A673 (cell line): ENCODE measurements at places on chromosomes 13 and 19.
A peak's percentile ranks its signal among the peaks of the same experiment; 100 is the strongest.

DNA sequence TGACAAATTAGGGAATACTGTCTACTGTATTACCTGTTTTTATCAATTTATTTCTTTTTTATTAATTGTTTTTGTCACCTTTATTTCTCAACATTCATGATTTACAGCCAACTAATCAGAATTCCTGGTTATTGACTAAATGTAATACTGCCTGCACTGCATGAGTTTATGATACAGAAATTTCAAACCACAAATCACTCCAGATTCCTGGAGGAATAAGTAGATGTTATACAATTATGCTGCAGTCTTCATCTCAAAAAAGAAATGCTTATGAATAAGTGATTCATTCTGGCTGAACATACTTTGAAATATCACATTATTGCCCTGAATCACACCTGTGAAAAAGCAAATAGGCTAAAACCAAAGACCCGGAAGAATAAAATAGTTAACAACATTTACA is 249.7 kb downstream of the DACH1 start:
- H3K4me3 ChIP-seq = no peak overlapping the region
- no peak for DNase-seq
- no peak overlapping the region for H3K27ac ChIP-seq
- H3K27me3 ChIP-seq = no peaks in the 10 kb centered on the region
- no peaks in the 10 kb centered on the region for H3K36me3 ChIP-seq

DNA sequence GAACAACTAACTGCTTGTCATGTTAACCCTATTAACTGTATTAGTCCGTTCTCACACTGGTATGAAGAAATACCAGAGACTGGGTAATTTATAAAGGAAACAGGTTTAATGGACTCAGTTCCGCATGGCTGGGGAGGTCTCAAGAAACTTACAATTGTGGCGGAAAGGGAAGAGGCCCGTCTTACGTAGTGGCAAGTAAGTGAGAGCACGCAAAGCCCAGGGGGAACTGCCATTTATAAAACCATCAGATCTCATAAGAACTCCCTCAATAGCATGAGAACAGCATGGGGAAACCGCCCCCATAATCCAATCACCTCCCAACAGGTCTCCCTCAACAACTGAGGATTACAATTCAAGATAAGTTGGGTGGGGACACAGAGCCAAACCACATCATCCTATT is 34.7 kb downstream of the PHF11 start:
- H3K4me3 ChIP-seq = no peak overlapping the region
- H3K27me3 ChIP-seq = peaks cover 10% of the 10 kb centered on the region
- DNase-seq = peak; percentile 97
- no peaks in the 10 kb centered on the region for H3K36me3 ChIP-seq
- H3K27ac ChIP-seq = no peak overlapping the region

DNA sequence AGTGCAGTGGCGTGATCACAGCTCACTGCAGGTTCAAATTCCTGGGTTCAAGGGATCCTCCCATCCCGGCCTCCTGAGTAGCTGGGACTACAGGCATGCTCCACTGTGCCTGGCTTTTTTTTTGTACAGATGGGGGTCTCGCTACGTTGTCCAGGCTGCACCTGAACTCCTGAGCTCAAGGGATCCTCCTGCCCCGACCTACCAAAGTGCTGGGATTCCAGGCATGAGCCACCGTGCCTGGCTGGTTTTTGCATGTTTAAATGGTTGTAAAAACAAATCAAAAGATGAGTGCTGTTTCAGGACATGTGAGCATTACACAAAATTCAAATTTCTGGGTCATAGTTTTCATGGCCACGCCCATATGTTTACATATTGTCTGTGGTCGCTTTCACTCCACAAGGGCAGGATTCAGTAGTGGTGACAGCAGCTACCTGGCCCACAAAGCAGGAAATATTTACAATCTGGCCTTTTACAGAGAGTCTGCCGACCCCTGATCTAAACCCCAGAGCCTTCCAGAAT is 5.3 kb downstream of the MATK start:
- no peak overlapping the region for H3K4me3 ChIP-seq
- H3K27me3 ChIP-seq = no peaks in the 10 kb centered on the region

- peaks cover 5% of the 10 kb centered on the region for H3K4me1 ChIP-seq
- no peak overlapping the region for H3K27ac ChIP-seq
- H3K4me3 ChIP-seq = no peak overlapping the region
- no peaks in the 10 kb centered on the region for H3K36me3 ChIP-seq
- H3K27me3 ChIP-seq = no peaks in the 10 kb centered on the region
Measured at GRCh38 chr13:35481777-35482176, 5.3 kb upstream of the MAB21L1 start.

- H3K36me3 ChIP-seq = no peaks in the 10 kb centered on the region
- no peaks in the 10 kb centered on the region for H3K27me3 ChIP-seq
- no peak overlapping the region for H3K27ac ChIP-seq
- DNase-seq = peak; percentile 58
Measured at GRCh38 chr13:113151745-113152690, 6.4 kb upstream of the PROZ start.

- peak overlapping the region; percentile 96 for H3K27ac ChIP-seq
- no peaks in the 10 kb centered on the region for H3K27me3 ChIP-seq
- DNase-seq = no peak
- H3K36me3 ChIP-seq = peaks cover 4% of the 10 kb centered on the region
- peak overlapping the region; percentile 95 for H3K4me3 ChIP-seq
Measured at GRCh38 chr19:5903056-5903623, 450 bp downstream of the NDUFA11 start.

- H3K27ac ChIP-seq = no peak overlapping the region
- H3K27me3 ChIP-seq = no peaks in the 10 kb centered on the region
- no peaks in the 10 kb centered on the region for H3K4me1 ChIP-seq
- peak; percentile 50 for DNase-seq
- H3K4me3 ChIP-seq = no peak overlapping the region
- H3K36me3 ChIP-seq = peaks cover 34% of the 10 kb centered on the region
Measured at GRCh38 chr19:5271145-5271544, 69.5 kb downstream of the PTPRS start.

DNA sequence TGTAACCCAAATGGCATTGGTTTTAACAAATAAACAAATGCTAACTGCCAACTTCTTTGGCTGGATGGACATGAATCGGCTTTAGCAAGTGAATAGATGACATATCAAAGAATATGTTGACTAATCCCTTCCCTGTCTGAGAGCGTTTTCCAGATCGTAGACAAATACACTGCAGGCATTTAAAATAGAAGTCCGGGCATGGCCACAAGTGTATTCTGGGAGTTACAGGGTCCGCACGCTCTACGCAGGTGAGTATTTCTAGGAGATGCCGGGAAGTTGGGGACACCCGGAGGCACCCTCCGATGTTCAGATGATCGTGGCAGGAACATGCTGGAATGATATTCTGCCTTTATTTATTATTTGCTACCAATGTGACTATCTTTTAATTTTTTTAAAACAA is 53.2 kb upstream of the ZNF536 start:
- H3K36me3 ChIP-seq = no peaks in the 10 kb centered on the region
- H3K27me3 ChIP-seq = no peaks in the 10 kb centered on the region
- DNase-seq = no peak
- H3K4me1 ChIP-seq = no peaks in the 10 kb centered on the region
- no peak overlapping the region for H3K27ac ChIP-seq
